ENCODE measurements at places on chromosomes 2 and 18. TPM values are rescaled to one million over a fixed set of nuclear protein-coding genes. Genes with fewer than 3 reads are reported as not detected.

The GKN1 gene
- not detected for total RNA-seq

The LDLRAD4 gene
- total RNA-seq = 159 TPM

The OXER1 gene
- 0.66 TPM for total RNA-seq

The ZBTB14 gene
- total RNA-seq = 9.3 TPM

The MTERF4 gene
- total RNA-seq = 23.2 TPM

The CFC1 gene
- total RNA-seq = 0.45 TPM

The MEP1B gene
- total RNA-seq = not detected

The CCBE1 gene
- total RNA-seq = 0.78 TPM

The TMEM150A gene
- 14.5 TPM for total RNA-seq

The RTP5 gene
- not detected for total RNA-seq

The EPHA4 gene
- total RNA-seq = 110 TPM

The SLC30A3 gene
- total RNA-seq = 9.6 TPM

The DPP4 gene
- total RNA-seq = 0.54 TPM

The PXDN gene
- total RNA-seq = 40.7 TPM

The ST8SIA3 gene
- not detected for total RNA-seq

The LYG2 gene
- total RNA-seq = not detected

The CHN1 gene
- total RNA-seq = 5.7 TPM

The DSG1 gene
- total RNA-seq = 4.3 TPM

The ST6GAL2 gene
- 1.1 TPM for total RNA-seq

The ADGRF3 gene
- 0.11 TPM for total RNA-seq

The ATP6V1B1 gene
- total RNA-seq = not detected

The SPEG gene
- total RNA-seq = 122 TPM

The PAX8 gene
- not detected for total RNA-seq

The PIKFYVE gene
- total RNA-seq = 19.5 TPM

The NEU2 gene
- total RNA-seq = not detected

The TANC1 gene
- total RNA-seq = 75.8 TPM

The ANKRD36B gene
- 8.5 TPM for total RNA-seq

The CAPN13 gene
- total RNA-seq = not detected

The TRIM43B gene
- total RNA-seq = not detected

Measured in right cardiac atrium (tissue), 5 donors.